ENCODE measurements at places on chromosomes 16 and 17. TPM values are rescaled to one million over a fixed set of nuclear protein-coding genes. Genes with fewer than 3 reads are reported as not detected.

The DNAH9 gene
- not detected for total RNA-seq

The CDK3 gene
- 0.72 TPM for total RNA-seq

The ABCC3 gene
- 2.2 TPM for total RNA-seq

The NPIPA7 gene
- total RNA-seq: not detected

The HOXB1 gene
- not detected for total RNA-seq

The SDR42E2 gene
- not detected for total RNA-seq

The ITGAD gene
- total RNA-seq: not detected
